ENCODE measurements at places on chromosomes 7 and 10.

DNA sequence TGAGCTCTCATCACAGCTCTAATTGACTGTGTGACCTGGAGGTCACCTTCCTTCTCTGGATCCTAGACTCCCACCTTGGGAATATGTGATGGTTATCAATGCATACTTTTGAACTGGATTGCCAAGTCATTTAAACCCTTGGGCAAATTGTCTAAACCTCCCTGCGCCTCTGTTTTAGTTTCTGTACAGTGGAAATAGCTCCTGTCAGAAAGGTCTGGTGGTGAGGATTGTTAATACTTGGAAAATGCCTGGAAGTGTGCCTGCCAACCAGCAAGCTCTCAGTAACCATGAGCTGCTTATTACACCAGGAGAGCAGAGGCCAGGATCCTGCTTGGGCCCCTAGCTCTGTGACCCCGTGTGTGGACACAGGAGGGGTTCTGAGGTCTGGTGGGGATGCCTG, 108.7 kb upstream of the PPIF start:
- DNase-seq, result peak; percentile 72

GRCh38 chr7:20241194-20241910, 24.2 kb upstream of the MACC1 start:
- no peak for DNase-seq

DNA sequence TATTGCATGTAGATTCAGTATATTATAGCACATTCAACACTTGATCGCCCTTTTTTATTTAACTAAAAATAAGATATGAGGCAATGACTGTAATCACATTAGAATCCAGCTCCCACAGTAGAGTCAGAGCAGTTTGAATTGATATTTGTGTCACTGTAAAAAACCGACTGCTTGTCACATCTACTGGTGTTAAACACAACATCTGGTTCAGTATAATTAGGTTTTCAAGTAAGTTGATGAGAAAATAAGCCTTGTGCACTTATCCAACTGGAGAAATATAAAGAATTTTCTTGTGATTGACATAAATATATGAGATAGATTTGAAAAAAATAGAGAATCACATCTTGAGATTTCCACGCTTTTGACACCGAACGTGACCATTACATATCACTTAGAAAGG, 69.0 kb downstream of the CHRM2 start:
- no peak for DNase-seq

DNA sequence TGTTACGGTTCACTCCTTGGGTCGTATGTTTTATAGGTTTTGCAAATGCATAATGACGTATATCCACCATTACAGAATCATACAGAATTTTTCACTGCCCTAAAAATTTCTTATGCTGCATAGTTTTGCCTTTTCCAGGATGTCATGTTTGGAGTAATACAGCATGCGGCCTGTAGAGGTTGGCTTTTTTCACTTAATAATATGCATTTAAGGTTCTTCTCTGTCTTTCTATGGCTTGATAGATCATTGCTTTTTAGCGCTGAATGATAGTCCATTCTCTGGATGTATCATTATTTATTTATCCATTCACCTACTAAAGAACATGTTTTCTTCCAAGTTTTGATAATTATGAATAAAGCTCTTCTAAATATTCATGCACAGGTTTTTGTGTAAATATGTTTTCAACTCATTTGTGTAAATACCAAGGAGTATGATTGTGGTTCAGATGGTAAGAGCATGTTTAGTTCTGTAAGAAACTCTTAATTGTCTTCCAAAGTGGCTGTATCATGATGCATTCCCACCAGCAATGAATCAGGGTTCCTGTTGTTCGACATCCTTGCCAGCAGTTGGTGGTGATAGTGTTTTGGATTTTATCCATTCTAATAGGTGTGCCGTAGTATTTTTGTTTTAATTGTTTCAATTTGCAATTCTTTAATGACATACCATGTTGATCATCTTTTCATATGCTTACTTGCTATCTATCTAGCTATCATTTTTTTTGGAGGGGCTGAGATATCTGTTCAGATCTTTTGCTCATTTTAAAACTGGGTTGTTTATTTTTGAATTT, 531.2 kb upstream of the GHITM start:
- no peak for DNase-seq

GRCh38 chr10:43112608-43112961, 25.7 kb upstream of the CSGALNACT2 start:
- DNase-seq, result no peak
